B cell (primary cell): ENCODE measurements at places on chromosomes 1 and 21. TPM values are rescaled to one million over a fixed set of nuclear protein-coding genes. Genes with fewer than 3 reads are reported as not detected.

- H3K36me3 ChIP-seq = no peaks in the 10 kb centered on the region
- H3K27ac ChIP-seq = no peak overlapping the region
- no peaks in the 10 kb centered on the region for H3K27me3 ChIP-seq
- H3K4me3 ChIP-seq = no peak overlapping the region
Observed at GRCh38 chr1:181107711-181108110, 19.2 kb downstream of the IER5 start.

DNA sequence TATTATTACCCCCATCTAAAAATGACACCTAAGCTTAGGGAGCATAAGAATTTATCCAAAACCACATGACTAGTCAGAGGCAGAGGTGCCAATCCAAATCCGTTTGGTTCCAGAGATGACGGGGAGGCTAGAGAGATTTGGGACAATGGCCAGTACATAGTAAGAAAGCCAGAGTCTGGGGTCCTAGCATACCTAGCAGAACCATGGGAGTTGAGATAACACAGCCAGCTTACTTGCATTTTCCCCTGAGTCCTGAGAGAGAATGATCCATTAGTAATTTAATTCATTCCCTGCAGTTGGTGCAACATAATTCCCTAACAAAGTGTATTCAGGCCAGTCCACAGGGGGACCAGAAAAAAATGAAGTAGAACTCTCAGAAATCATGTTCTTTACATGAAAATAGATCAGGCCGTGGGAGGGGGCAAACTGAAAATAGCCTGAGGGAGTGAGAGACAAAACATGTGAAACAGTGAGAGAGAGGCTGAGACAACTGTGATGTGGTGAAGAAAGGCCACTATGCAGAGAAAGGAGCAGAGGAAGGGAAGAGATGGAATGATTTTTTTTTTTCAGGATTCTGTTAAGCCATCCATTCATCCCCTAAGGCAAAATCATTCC is 243.3 kb downstream of the BRINP2 start:
- no peaks in the 10 kb centered on the region for H3K27me3 ChIP-seq
- no peak for DNase-seq
- no peaks in the 10 kb centered on the region for H3K4me1 ChIP-seq
- H3K4me3 ChIP-seq = no peak overlapping the region
- no peaks in the 10 kb centered on the region for H3K36me3 ChIP-seq

DNA sequence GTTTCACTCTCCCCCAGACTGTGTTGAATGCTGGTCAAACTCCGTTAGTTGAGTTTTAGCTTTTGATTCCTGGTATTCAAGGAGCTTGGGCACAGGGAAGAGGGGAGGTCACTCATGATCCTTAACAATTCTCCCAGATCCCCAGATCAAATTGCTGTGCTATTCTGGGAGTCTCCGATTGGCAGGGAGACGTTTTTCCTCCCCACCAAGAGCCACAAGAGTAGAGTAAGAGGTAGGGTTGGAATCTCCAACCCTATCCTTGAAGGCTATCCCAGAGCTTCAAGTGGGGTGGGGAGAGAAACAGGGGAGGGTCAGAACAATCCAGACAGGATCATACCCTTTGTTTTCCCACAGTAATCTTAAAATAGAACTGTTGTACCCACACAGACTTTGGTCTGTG is 576 bp upstream of the TPM3 start:
- H3K36me3 ChIP-seq = no peaks in the 10 kb centered on the region
- H3K4me1 ChIP-seq = no peaks in the 10 kb centered on the region
- H3K27ac ChIP-seq = no peak overlapping the region
- no peak for DNase-seq

- no peak for DNase-seq
- no peaks in the 10 kb centered on the region for H3K36me3 ChIP-seq
- H3K4me3 ChIP-seq = no peak overlapping the region
- H3K27me3 ChIP-seq = no peaks in the 10 kb centered on the region
- no peaks in the 10 kb centered on the region for H3K4me1 ChIP-seq
Observed at GRCh38 chr21:39040494-39041110, 142.6 kb downstream of the PSMG1 start.

GRCh38 chr1:180283098-180283497 is 53.0 kb downstream of the LHX4 start:
- H3K4me1 ChIP-seq = no peaks in the 10 kb centered on the region
- peaks cover 16% of the 10 kb centered on the region for H3K36me3 ChIP-seq
- DNase-seq = no peak
- H3K27me3 ChIP-seq = no peaks in the 10 kb centered on the region
- H3K4me3 ChIP-seq = no peak overlapping the region

Gene RAB13
- total RNA-seq = 9.7 and 10.5 TPM in 2 replicates

DNA sequence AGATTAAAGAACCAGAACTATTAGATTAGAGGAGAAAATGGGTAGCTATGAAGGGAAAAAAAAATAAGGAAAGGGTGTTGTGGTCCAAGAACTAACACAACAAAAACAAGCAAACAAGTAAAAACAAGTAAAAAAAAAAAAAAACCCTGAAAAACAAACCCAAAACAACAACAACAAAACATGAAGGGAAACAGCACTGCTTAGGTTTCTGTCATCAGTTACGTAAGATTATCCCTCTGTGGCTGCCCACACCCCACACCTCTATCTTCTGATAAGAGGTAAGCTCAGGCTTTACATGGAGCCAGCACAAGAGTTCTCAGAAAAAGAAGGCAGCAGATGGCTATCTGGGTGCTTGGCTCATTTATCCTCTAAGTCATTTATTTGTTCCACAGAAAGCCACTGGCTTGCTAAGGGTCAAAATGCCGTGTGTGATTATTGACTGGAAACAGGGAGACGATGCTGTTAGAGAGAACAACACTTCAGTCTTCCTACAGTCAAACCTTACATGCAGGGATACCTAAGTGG is 57.5 kb downstream of the KIAA0319L start:
- no peak overlapping the region for H3K27ac ChIP-seq
- H3K4me3 ChIP-seq = no peak overlapping the region
- H3K36me3 ChIP-seq = peaks cover 3% of the 10 kb centered on the region
- H3K27me3 ChIP-seq = no peaks in the 10 kb centered on the region
- H3K4me1 ChIP-seq = no peaks in the 10 kb centered on the region

GRCh38 chr1:35539073-35539823 is 18.0 kb downstream of the KIAA0319L start:
- peaks cover 10% of the 10 kb centered on the region for H3K36me3 ChIP-seq
- H3K4me3 ChIP-seq = no peak overlapping the region
- peak; percentile 15 for DNase-seq
- H3K27me3 ChIP-seq = no peaks in the 10 kb centered on the region
- H3K27ac ChIP-seq = peak overlapping the region; percentile 66

Gene B3GALT5
- not detected in 2 replicates for total RNA-seq

DNA sequence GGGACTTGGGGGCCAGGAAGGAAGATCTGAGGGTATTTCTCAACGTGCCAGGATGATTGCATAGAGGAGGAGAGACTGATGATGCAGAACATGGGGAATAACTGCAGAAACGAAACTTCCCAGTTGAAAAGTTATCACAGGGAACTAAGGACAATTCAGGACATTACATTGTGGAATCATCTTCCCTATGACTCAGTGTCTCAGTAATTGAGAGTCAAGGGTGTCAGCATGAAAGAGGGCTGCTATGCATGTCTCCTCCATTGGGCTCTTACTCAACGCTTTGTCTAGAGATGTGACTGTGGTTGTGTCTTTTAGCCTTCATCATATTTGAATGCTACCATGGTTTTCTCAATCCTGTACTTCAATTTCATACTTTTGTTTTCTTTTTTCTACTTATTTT is 48.9 kb upstream of the PTGFR start:
- H3K4me3 ChIP-seq = no peak overlapping the region
- no peak for DNase-seq
- H3K27me3 ChIP-seq = no peaks in the 10 kb centered on the region
- H3K4me1 ChIP-seq = no peaks in the 10 kb centered on the region
- no peaks in the 10 kb centered on the region for H3K36me3 ChIP-seq

DNA sequence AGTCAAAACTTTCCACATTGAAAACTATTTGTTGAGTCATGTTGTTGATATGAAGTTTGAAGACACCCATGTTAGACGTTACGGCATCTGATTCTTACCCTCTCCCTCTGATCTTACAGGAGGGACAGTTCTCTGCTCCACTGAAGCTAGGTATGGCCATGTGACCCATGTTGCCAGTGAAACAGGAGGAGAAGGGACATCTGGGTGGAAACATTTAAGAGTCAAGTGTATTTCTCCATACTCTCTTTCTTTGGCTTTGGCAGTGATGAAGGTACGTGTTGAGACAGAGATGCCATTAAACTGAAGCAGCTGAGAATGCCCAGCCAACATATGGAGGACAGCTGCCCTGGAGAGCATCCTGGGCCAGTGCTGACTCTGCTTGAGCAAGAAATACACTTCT is 198.4 kb upstream of the PTGFR start:
- no peak for DNase-seq
- no peaks in the 10 kb centered on the region for H3K4me1 ChIP-seq
- H3K4me3 ChIP-seq = no peak overlapping the region
- no peaks in the 10 kb centered on the region for H3K27me3 ChIP-seq
- H3K36me3 ChIP-seq = no peaks in the 10 kb centered on the region

Gene DNASE2B
- not detected in 2 replicates for total RNA-seq

DNA sequence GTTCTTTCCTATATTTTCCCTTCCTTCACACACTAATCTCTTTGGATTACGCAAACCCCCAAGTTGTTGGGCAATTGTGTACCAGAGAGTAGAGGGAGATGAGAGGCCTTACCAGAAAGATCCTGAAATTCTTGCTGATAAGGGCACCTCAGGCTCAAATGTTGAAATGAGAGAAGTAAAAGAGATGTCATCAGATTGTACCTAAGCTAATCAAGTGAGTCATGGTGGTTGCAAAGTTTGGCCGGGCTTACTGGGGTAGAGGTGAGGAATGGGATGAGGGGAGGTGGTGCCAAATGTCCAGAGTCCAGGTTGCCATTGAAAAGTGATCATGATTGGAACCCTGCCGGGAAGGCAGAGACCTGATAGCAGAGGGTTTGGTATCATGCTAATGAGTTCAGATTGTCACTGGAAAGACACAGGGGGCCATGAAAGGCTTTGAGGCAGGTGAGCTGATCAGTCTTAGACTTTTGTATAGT is 43.1 kb downstream of the OPTC start:
- H3K4me3 ChIP-seq = no peak overlapping the region
- no peaks in the 10 kb centered on the region for H3K27me3 ChIP-seq
- H3K36me3 ChIP-seq = no peaks in the 10 kb centered on the region

DNA sequence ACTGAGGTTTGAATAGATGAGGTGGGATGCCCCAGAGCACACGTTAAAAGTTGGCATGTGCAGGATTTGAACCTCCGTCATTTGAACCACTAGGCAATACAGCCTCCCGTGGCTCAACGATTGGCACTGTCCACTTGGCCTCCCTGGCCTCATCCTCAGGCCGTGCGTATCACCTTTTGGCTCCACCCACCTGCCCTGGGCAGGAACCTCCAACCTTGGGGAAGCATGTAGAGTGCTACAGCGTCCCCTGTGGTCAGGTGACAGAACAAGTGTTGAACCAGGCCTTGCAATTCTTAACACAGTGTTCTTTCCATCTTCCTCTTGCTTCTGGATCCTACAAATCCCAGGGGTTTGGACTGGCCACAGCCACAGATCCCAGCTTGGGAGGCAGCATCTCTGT is 112.6 kb downstream of the PAX7 start:
- no peaks in the 10 kb centered on the region for H3K4me1 ChIP-seq
- H3K27me3 ChIP-seq = peaks cover 3% of the 10 kb centered on the region
- H3K36me3 ChIP-seq = no peaks in the 10 kb centered on the region
- no peak overlapping the region for H3K27ac ChIP-seq
- no peak overlapping the region for H3K4me3 ChIP-seq

DNA sequence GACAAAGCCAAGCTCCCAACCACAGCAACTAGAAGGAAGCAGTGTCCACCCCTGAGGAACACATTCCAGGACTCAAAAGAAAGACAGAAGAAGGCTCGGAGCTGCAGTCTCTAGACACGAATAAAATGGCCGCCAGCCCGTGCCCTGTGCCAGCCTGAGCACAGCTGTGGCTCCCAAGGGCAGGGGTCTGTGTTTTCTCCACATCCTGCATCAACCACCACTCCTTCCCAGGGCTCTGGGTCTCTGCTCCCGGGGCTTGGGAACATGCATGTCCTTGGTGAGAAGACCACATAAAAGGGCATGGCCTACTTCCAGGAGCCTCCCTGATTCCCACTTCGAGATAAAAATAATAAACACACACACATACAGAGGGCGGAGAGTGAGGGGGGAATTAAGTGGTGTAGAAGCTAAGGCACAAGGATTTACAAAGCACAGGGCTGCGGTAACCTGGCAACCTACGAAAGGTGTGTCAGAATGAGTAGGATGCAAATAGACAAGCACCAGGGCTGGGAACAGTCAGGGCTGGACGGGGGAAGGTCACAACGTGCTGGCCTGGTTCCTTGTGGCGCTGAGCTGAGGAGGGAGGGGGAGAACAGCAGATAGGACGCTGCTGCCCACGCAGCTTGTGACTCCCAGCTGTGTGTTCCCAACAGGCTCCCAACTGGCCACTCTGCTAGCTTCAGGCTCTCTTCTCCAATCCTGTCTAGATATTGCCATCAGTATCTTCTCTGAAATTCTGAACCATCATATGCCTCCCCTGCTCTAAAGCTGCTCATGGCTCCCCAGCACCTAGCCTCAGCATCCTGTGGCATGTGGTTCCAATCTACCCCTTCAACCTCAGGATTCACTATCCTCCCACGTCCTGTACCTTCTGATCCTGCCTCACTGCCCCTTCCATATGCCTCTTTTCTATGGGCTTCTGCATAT is 72.5 kb downstream of the CD34 start:
- DNase-seq = no peak
- H3K27ac ChIP-seq = no peak overlapping the region
- no peak overlapping the region for H3K4me3 ChIP-seq
- peaks cover 7% of the 10 kb centered on the region for H3K4me1 ChIP-seq
- H3K27me3 ChIP-seq = no peaks in the 10 kb centered on the region

- H3K36me3 ChIP-seq = no peaks in the 10 kb centered on the region
- no peaks in the 10 kb centered on the region for H3K27me3 ChIP-seq
- no peaks in the 10 kb centered on the region for H3K4me1 ChIP-seq
- DNase-seq = no peak
- no peak overlapping the region for H3K27ac ChIP-seq
- no peak overlapping the region for H3K4me3 ChIP-seq
Observed at GRCh38 chr1:65539266-65540131, 119.0 kb downstream of the LEPR start.

- no peaks in the 10 kb centered on the region for H3K27me3 ChIP-seq
- peaks cover 17% of the 10 kb centered on the region for H3K4me1 ChIP-seq
- no peaks in the 10 kb centered on the region for H3K36me3 ChIP-seq
- peak overlapping the region; percentile 99 for H3K27ac ChIP-seq
- H3K4me3 ChIP-seq = peak overlapping the region; percentile 82
Observed at GRCh38 chr1:244046907-244047611, 4.0 kb upstream of the ZBTB18 start.

Gene CNR2
- 45.6 and 47.4 TPM in 2 replicates for total RNA-seq

DNA sequence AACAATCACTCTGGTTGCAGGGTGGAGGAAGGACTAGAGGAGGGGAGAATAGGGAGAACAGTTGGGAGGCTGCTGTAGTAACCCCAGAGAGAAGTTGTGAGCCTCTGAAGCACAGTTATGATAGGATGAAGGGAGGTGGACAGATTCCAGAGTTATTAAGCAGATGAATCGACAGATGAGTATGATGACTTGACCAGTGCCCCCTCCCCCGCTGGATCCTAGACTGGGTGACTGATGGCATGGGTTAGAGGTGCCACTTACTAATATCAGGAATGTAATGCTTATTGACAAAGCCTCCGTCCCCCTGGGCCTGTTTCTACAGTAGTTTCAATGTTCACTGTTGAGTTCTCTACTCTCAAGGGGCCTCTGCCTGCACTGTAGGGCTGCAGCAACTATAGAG is 14.0 kb upstream of the TIPRL start:
- DNase-seq = no peak
- H3K4me1 ChIP-seq = peaks cover 15% of the 10 kb centered on the region
- no peak overlapping the region for H3K27ac ChIP-seq
- no peaks in the 10 kb centered on the region for H3K36me3 ChIP-seq
- H3K4me3 ChIP-seq = no peak overlapping the region
